Substantia nigra (tissue), 51 donors: ENCODE measurements at places on chromosomes 11 and 22.

DNA sequence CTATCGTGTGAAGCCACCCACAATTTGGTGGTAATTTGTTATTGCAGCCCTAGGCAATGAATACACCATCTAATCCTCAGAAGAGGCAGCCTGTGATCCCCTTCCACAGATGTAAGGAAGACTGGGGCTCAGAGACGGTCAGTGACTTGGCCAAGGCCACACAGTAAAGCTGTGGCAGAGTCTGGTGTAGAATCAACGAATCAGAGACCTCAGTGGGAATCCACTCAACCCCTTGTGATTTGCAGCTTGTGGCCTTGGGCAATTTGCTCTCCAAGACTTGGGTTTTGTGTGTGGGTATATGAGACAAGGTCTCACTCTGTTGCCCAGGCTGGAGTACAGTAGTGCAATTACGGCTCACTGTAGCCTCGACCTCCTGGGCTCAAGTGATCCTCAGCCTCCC is 1.9 kb downstream of the LGALS2 start:
- no peak for DNase-seq

DNA sequence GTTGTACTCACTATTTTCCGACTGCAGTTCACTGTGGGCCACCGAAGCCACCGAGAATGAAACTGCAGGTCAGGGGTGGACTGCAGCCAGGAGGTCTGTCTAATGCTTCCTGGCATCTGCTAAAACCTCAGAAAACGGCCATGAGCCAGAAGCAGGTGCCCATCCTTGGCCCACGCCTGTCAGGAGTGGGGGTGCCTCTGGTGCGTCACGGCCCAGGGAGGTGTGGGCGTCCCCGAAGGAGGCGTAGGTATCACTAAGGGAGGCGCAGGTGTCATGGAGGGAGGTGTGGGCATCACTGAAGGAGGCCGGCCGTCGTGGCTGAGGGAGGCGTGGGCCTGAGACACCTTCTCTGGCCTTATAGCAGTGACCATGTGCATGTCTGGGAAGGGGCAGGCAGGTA is 456.2 kb downstream of the TBC1D22A start:
- DNase-seq, result no peak

DNA sequence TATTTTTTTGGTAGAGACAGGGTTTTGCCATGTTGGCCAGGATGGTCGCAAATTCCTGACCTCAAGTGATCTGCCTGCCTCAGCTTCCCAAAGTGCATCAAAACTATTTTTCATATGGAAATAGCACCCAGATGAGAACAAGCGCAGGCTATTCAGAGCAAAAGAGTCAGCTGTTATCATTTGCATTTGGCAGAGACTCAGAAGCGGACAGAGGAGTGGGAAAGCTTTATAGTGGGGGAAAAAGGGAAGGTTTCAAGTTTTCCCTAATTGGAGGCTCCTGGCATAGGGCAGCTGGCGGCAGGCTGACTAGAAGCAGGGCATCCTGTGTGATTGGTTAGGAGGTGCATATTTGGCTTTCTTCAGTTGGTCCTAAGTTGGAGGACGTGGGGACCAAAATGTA is 20.2 kb downstream of the ATG13 start:
- DNase-seq, result no peak

- no peak for DNase-seq
Observed at GRCh38 chr11:6632116-6633073, 13.2 kb upstream of the TPP1 start.

- DNase-seq, result no peak
Observed at GRCh38 chr22:42500836-42501179, 18.8 kb downstream of the RRP7A start.

- no peak for DNase-seq
Observed at GRCh38 chr11:33932721-33933120, 40.8 kb upstream of the LMO2 start.

DNA sequence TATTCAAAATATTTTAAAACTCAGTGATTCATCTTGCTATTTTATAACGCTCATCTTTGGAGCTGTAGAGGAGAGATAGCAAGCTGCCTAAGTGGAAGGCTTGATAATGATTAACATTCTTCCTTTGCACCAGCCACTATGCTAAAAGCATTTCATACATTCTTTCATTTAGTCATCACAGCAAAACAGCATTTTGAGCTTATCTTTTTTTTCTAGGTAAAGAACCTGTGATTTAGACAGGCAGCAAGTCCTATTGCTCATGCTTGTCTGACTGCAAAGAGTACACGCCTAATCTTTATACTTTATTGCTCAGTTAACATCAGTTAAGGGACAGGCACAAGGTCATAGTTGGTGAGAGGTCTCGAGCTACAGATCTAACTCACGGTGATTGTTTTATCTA is 713.1 kb upstream of the ARHGAP42 start:
- no peak for DNase-seq

- DNase-seq, result no peak
Observed at GRCh38 chr11:45885274-45885920, at the start of gene MAPK8IP1. MAPK8IP1 (plus strand) TSS chr11:45885651; CDS start chr11:45885821, 170 bp downstream.

DNA sequence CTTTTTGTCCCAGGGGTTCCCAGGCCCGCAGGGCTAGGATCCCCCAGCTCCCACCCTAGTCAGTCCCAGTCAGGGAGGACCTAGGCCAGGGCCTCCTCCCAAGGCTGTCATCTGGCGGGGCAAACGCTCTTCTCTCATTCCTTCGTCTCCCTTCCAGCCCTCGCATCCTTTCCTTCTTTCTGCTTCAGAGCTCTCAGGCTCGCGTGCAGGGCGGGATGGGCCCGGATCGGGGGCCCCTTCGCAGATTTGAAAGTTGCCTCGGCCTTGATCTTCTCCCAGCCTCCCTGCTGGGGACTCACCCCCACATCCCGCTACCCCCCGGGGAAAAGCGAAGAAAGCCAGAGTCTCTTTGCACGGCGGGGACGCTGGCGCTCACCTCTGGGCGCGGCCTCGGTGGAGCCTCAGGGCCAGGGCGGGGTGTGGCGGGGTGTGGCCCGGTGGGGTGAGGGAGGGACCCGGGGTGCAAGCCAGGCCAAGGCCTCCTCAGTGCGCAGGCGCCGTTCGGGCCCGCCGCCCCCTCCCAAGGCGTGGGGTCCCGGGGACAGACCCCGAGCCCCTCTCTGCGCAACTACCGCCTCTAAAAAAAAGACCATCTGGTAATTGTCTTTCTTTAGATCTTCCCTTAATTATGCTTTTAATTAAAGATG is 14.8 kb upstream of the PAX6 start:
- no peak for DNase-seq
